ENCODE measurements at places on chromosomes 12 and 14. TPM values are rescaled to one million over a fixed set of nuclear protein-coding genes. Genes with fewer than 3 reads are reported as not detected.

Gene IRAK3
- 0.16 TPM for total RNA-seq

Gene KRT80
- 58.1 TPM for total RNA-seq

Gene MLXIP
- 23.0 TPM for total RNA-seq

Gene ANKS1B
- total RNA-seq = 0.38 TPM

Gene PIWIL1
- total RNA-seq = 0.03 TPM

Gene GPX2
- total RNA-seq = 199 TPM

Gene NGB
- total RNA-seq = not detected

Gene PDZRN4
- not detected for total RNA-seq

Gene GYS2
- total RNA-seq = not detected

Gene TM7SF3
- total RNA-seq = 73.7 TPM

Gene RNFT2
- total RNA-seq = 1.8 TPM

Gene KLRC4
- total RNA-seq = not detected

Gene ADAM21
- not detected for total RNA-seq

Gene ARG2
- 1.3 TPM for total RNA-seq

Gene LUM
- 0.44 TPM for total RNA-seq

Gene DLGAP5
- 32.0 TPM for total RNA-seq

Gene KRT71
- 0.05 TPM for total RNA-seq

Gene CFAP73
- 0.13 TPM for total RNA-seq

Gene PAPLN
- 6.2 TPM for total RNA-seq

Gene PTGDR
- not detected for total RNA-seq

Gene RASSF9
- 0.67 TPM for total RNA-seq

Gene KRT82
- total RNA-seq = not detected

Gene OTOGL
- not detected for total RNA-seq

Gene PTPN21
- 8.7 TPM for total RNA-seq

Gene RPAP3
- total RNA-seq = 43.4 TPM

Gene GPD1
- total RNA-seq = 0.18 TPM

Gene ACOT6
- not detected for total RNA-seq

Gene SMIM41
- total RNA-seq = not detected

Gene CCDC91
- 22.7 TPM for total RNA-seq

Gene EIF5
- total RNA-seq = 277 TPM

Gene SLC41A2
- total RNA-seq = 21.7 TPM

Gene RNASE4
- 8.9 TPM for total RNA-seq

Gene CRIP2
- 171 TPM for total RNA-seq

Gene BMP4
- total RNA-seq = 2.0 TPM

Gene BEST3
- total RNA-seq = 1.2 TPM

Gene PIP4K2C
- total RNA-seq = 40.1 TPM

Gene GABARAPL1
- 40.2 TPM for total RNA-seq

Gene SELPLG
- 0.83 TPM for total RNA-seq

Gene ACTN1
- total RNA-seq = 171 TPM

Gene NRL
- 0.92 TPM for total RNA-seq

Gene PRH2
- not detected for total RNA-seq

Gene ISM2
- 0.33 TPM for total RNA-seq

Gene PEBP1
- 280 TPM for total RNA-seq

Gene EXOC5
- 42.7 TPM for total RNA-seq

Gene GLT1D1
- not detected for total RNA-seq

Gene IL31
- not detected for total RNA-seq

Gene NELL2
- total RNA-seq = not detected

Gene KLRD1
- not detected for total RNA-seq

Gene DPF3
- 0.22 TPM for total RNA-seq

Gene SMCO2
- 0.10 TPM for total RNA-seq

Gene KRT83
- 6.5 TPM for total RNA-seq

Gene EPS8
- total RNA-seq = 43.1 TPM

Gene APOF
- not detected for total RNA-seq

Gene OTX2
- not detected for total RNA-seq

Gene MFAP5
- 0.14 TPM for total RNA-seq

Gene CIROP
- total RNA-seq = not detected

Gene B4GALNT1
- 53.0 TPM for total RNA-seq

Gene WIF1
- not detected for total RNA-seq

Gene CPM
- total RNA-seq = 5.6 TPM

Measured in A549 treated with CORT108297 at 1 μM for 4 hours (cell line).